ENCODE measurements at places on chromosomes 2 and 18.

DNA sequence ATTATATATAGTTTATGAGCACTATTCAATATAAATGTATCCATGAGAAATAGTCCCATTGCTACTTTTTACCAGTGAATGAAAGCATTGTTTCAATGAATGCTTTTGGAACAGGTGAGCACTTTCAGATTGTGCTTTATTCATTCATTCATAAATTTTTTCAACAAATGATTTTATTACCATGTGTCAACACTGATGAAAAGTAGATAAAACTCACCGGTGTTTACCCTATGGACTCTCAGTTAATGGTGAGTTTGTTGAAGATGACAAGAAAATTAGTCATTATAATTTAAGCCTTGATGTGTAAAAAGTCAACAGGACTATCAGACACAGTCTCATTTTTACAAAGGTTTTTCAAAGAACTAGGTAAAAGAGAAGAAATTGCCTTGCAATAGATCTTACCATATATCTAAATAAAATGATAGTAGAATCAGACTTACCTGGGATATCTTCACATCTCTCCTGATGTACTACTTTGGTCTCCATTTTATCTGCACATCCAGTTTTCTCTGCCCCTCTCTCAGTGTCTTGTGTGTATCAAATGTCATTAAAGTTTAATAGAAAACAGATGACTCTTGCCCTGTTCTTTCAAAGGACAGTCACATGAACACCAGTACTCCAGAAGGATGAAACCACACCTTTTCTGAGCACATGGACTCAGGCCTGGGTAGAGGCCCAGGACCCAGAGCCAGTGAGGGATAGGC is 325.3 kb upstream of the RND3 start:
- no peak for DNase-seq

DNA sequence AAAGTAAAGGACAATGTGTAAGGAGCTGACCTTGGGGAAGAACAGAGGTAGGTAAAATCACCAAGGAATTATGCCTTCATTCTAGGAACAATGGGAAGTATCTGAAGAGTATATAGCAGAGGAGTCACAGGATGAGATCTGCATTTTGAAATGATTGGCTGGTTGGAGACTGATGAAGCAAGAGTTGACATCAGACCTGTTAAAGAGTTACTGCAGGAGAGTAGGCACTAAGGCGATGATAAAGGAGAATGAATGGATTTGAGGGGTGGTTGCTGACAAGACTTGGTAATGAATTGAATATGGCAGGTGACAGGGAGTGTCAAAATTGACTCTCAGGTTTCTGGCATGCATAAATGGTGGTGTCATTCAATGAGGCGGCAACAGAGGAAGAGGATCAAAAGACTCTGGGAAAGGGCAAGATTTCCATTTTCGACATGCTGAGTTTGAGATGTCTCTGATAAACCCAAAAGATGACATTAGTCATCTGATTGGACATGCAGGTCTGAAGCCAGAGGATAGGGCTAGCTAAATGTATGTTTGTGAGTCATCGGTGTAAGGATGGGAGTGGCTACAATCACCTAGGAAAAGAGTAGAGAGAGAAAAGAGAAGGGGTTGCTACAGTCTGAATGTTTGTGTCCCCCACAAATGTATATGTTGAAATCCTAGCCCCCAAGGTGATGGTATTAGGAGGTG is 236.5 kb downstream of the DYM start:
- no peak for DNase-seq

DNA sequence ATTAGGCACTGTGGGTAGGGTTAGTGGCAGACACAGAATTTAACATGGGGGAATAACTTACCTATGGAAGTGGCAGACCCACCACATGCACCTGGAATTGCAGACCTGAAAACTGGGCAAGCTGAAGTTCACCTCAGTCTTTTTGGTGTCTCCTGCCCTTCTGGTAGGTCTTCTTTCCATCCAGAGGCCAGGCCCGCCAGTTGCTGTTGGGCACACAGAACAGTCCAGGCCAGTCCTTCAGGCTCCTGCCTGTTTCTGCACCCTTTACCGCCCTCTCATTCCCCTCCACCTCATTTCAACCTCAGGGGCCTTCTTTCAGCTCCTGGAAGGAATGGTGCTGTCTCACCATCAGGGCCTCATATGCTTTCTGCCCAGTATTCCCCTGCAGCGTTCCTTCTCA is 358.9 kb upstream of the ETAA1 start:
- no peak for DNase-seq

GRCh38 chr2:134169788-134170187 is 84.1 kb upstream of the MGAT5 start:
- DNase-seq = no peak

GRCh38 chr18:10378688-10379420 is 75.6 kb upstream of the APCDD1 start:
- no peak for DNase-seq

DNA sequence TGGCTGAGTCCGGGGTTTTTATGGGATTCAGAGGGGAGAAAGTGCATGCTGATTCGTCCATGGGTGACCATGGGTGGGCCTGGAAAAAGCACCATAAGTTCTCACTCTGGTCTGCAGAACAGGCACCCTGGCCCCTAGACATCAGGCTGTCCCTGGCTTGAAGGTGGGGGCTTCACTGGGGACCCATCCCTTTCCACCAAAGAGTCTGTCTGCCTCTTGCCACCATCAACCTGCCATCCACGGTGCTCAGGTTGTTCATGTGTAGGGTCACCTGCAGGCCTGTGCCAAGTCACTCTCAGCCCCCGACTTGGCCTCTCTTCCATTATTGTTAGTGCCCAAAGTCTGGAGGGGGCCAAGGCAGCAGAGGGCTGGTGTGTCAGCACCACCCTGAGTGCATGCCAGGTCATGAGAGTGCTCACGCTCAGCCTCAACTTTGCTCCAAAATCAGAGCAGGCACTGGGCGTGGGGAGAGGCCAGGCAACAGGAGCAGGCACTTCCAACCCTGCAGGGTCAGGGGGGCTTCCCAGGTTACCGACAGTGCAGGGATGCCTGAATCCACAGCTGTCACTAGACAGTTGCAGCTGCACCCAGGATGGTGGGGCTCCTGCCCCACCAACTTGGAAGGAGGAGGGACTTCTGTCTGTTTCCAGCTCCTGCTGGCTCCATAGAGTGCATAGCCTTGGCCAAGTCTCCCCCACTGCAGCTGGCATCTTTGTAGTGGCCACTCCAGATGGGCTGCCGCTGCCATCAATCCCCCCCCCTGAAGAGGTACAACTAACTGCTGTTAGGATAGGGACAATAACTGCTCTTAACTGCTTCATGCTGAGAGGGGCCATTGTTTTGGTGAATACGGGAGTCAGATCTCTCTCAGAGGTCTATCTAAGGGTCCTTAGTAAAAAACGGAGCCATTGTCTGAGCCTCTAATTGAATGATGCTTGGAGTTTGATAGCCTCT is 209.3 kb downstream of the AKAIN1 start:
- DNase-seq = no peak

DNA sequence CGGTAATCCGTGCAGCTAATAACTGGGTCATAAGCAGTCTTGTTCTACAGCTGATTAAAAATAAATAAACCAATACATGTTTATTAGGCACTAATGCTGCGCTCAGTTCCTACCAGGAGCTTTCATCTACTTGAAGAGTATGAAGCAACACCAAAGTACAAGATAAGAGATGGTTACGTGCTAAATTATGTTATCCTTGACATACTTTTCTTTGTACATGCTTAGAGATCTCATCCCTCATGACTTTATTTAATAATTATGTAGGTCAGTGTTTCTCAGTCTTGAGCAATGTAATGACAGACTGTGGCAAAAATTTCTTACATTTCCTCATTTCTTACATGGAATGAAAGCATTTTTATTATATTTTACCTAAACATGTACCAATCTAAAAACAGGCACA is 54.6 kb upstream of the COBLL1 start:
- DNase-seq = no peak

DNA sequence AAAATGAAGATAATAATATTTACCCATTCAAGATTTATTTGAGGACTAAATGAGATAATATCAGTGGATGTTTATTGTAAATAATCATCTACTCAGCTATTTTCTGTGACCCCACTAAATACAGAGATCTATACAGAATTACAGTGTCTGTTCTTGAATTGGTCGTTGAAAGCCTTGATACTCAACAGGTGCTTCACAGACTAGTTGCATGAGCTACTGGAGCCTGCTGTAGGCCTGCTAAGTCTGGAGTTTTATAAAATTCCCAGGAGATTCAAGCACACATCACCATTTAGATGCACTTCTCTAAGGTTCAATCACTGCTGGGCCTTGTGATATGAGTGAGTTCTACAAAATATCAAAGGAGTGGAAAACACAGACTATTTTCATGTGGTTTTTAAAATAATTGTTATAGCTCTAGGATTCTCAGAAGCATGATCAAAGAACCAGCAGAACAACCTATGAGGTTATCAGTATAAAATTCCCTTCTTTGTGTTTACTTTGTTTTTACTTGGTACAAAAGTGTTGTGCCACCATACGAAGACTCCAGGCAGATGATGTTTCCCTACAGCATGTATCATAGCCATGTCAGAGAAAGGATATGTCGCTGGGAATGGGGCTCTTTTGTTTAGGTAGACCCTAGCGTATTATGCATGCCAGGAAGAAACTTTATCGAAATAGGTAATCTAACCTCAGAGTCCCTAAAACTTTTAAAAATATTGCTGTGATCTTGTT is 7.1 kb downstream of the SULT1C4 start:
- no peak for DNase-seq

DNA sequence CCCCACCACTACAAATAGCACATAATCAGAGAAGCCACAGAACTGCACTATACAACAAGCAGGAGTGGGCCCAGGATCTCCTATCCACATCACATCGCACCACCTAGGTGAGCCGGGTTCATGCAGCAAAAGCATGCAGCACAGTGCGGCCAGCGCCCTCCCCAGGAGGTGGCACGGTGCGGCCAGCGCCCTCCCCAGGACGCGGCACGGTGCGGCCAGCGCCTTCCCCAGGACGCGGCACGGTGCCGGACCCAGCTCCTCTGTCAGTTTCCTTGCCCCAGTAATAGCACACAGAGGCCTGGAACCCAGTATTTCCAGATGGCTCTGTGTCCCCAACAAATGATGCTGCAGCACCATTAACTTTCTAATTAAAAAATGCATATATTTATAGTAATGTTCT is 114.1 kb downstream of the EIPR1 start:
- no peak for DNase-seq

- DNase-seq = no peak
Measured at GRCh38 chr2:152219077-152219828, 43.7 kb upstream of the STAM2 start.

Measured in activated CD4-positive, alpha-beta T cell treated with anti-CD3 and anti-CD28 coated beads, Interleukin-2, amount 50 U/mL, for 24 hours (primary cell).